ENCODE measurements at places on chromosomes 12 and 14.

DNA sequence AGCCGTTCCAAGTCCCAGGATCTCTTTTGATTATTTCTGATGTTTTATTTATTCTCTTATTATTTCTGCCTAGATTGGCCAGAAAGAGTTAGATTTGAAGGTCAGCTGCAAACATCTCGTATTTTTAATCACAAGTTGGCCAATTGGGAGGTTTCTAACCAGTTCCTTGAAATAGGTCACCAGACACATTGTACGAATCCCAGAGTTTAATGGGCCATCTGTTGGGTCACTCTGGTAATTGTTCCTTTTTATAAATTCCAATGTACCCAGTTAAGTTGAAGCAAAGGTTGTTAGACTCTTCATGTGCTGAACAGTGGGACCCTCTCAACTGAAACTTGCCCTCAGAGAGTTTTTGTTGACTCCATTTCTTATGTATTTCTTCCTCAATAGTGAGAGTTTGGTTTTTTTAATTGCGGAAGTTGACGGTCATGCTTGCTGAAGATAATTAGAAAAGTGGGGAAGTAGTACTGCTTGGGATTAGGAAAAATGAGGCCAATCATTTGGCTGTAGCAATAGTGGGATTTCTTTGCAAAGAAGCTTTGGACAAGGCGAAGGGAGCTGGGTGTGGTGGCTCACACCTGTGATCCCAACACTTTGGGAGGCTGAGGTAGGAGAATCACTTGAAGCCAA, 382.7 kb upstream of the RGS6 start:
- no peak for DNase-seq

DNA sequence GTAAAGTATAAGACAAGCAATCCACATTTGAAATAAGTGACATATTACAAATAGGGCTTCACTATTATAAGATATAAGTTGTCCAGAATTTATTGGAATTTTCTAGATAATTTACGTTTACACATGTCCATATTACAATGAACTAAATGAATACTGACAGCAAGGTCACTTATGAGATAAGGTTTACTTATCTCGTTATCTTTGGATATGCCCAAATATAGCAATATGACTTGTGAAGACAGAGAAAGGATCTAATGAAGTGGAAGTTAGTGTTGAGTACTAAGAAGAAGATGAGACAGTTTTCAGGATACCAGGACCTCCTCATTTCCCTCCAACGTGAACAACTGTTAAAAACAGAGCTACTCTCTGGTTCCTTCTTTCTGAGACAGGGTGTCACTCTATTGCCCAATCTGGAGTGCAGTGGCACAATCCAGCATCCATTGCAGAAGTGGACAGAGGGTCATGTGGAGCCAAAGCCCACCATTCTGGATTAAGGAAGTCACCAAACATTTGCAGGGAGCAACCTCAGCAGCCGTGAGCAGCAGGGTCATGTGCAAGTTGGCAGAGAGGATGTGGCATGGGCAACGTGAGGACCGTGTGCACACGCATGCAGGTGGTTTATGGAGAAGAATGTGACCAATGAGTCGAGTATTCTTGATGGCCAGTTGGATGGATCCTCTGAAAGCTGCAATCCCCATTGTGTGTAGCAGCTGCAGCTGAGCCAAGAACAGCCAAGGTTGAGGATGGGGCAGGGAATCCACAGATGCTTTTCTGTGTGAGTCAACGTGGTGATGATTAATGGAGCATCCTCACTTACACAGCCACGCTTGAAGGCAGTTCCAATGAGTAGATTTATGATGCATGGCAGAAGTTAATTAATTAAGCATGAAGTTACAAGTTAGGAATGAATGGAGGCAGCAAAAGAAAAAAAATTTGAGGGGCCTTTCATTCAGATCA, 111.0 kb downstream of the BICD1 start:
- DNase-seq: no peak

GRCh38 chr14:101849125-101849524, 87.6 kb downstream of the PPP2R5C start:
- no peak for DNase-seq

- DNase-seq: peak; percentile 89
These were observed 46.8 kb upstream of the CISTR start for GRCh38 chr12:53798575-53798974.

DNA sequence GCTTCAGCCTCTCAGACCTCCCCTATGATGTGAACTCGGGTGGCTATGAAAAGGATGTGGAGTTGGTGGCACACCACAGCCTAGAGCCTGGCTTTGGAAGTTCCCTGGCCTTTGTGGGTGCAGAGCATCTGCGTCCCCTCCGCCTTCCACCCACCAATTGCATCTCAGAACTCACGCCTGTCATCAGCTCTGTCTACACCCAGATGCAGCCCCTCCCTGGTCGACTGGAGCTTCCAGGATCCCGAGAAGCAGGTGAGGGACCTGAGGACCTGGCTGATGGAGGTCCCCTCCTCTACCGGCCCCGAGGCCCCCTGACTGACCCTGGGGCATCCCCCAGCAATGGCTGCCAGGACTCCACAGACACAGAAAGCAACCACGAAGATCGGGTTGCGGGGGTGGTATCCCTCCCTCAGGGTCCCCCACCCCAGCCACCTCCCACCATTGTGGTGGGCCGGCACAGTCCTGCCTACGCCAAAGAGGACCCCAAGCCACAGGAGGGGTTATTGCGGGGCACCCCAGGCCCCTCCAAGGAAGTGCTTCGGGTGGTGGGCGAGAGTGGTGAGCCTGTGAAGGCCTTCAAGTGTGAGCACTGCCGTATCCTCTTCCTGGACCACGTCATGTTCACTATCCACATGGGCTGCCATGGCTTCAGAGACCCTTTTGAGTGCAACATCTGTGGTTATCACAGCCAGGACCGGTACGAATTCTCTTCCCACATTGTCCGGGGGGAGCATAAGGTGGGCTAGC, 7.0 kb upstream of the RPS26 start:
- DNase-seq: no peak

- DNase-seq: no peak
These were observed 40.0 kb upstream of the PCNX4 start for GRCh38 chr14:60051721-60052221.

DNA sequence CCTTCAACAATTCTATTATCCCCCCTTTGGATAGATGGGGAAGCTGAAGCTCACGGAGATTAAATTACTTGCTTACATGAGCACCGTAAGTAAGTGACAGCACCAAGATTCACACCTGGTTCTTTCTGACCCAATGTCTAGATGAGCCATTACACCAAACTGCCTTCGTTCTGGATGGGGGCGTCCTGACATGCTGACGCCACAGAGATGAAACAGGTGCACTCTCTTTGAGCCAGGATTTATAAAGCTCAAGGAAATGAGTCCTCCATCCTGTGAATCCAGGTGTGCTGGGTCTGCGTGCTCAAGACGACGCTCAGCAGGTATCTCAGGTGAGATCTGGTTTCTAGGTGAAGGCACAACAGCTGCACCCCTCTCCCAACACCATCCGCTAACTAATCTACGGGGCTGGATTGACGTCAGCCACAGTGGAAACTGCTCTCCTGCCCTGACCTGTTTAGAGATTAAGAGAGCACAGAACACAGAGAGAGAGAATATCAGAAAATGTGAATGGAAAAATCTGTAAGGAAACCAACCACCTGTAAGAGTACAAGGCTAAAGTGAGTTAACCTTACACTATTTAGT, 61.6 kb downstream of the KSR2 start:
- DNase-seq: no peak

- DNase-seq: no peak
These were observed 387.5 kb downstream of the BCAT1 start for GRCh38 chr12:24561411-24561871.

- no peak for DNase-seq
These were observed 31.3 kb downstream of the ACTN1 start for GRCh38 chr14:68947802-68948201.

- no peak for DNase-seq
These were observed 30.2 kb upstream of the RNU6-8 start for GRCh38 chr14:32233260-32233659.

GRCh38 chr14:69632593-69633151, 21.3 kb downstream of the SUSD6 start:
- no peak for DNase-seq

GRCh38 chr12:109721276-109721675, 7.7 kb downstream of the FAM222A start:
- no peak for DNase-seq

DNA sequence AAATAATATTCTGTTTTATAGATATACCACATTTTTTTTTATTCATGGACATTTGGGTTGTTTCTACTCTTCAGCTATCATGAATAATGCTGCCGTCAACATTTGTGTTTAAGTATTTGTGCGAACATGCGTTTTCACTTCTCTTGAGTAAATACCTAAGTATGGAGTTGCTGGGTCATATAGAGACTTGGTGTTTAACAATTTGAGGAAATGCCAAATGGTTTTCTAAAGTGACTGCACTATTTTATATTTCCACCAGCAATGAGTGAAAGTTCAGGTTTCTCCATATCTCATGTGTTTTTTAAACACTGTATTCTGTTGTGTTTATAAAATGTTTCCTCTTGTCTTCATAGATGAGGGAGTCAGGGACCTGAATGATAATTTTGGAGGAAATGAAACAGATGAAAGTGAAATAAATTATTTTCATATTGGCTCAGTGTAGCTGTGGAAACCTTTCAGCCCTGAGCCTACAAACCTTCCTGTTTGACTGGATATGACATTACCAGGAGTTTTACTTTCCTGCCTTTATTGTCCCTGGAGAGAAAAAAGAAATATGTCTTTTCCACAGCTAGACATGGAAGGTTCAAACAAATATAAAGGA, 26.3 kb downstream of the DAAM1 start:
- no peak for DNase-seq
